ENCODE measurements at places on chromosomes 12 and 14.

GRCh38 chr14:59482541-59483331 lies 1.5 kb downstream of the L3HYPDH start:
- no peak for DNase-seq

GRCh38 chr14:30385925-30386324 lies 173.0 kb upstream of the G2E3 start:
- no peak for DNase-seq

DNA sequence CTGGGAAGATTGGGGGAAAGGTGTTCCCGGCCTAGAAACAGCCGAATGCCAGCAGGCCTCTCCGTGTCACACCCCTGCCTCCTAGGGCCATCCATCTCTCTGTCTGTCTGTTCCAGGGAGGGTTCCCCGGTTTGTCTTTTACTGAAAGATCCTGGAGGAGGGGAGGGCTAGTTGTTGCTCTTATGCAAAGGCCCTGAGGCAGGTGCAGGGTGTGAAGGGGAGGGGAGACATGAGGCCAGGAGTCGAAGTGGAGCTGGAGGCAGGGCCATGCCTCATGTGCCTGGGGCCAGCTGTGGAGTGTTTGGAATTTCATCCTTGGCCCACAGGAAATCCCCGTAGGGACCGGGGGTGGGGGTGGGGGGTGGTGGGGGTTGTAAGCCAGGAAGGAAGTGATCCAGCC lies 8.7 kb upstream of the RCOR1 start:
- no peak for DNase-seq

DNA sequence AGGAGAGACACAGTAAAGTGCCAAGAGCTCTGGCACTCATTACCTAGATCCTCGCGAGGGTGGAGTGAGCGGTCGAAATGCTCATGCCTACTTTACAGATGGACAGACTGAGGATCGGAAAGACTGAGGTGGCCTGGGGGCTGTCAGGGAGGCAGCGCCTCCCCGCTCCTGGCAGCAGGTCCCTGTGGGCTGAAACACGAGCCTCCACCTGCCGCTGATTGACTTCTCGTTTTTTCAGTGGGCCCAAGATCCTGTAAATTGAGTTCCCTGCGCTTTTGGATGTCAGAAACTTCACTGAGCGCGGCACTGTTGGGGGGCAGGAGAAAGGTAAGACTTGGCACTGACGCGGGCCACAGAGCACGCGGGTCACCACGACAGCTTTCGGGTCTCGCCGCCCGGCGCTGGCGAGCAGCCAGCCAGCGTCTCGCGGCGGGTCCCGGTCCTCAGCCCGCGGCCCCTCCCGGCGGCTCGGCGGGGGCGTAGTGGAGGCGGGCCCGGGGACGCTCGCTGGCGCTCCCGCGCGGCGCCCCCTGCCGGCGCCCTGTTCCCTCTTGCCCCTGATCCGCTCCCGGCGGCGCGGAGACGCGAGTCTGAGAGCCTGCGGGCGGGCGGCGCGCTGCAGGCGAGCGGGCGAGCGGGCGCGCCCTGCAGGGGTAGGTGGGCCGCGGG lies 552 bp upstream of the SCN8A start:
- peak; percentile 90 for DNase-seq

DNA sequence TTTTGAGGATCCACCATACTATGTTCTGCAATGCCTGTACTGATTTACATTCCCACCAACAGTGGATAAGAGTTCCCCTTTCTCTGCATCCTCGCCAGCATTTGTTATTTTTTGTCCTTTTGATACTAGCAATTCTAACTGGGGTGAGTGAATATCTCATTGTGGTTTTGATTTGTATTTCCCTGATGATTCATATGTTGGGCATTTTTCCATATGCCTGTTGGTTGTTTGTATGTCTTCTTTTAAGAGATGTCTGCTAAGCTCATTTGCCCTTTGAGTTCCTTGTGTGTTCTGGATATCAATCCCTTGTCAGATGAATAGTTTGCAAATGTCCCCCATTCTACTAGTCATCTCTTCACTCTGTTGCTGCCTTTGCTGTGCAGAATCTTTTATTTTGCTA lies 49.0 kb upstream of the MSRB3 start:
- no peak for DNase-seq

- DNase-seq: no peak
Measured at GRCh38 chr12:43655586-43655985, 103.0 kb downstream of the PUS7L start.

- no peak for DNase-seq
Measured at GRCh38 chr14:76929927-76930326, 98.6 kb downstream of the IRF2BPL start.

GRCh38 chr14:31059152-31059924 lies 33.2 kb upstream of the STRN3 start:
- no peak for DNase-seq

DNA sequence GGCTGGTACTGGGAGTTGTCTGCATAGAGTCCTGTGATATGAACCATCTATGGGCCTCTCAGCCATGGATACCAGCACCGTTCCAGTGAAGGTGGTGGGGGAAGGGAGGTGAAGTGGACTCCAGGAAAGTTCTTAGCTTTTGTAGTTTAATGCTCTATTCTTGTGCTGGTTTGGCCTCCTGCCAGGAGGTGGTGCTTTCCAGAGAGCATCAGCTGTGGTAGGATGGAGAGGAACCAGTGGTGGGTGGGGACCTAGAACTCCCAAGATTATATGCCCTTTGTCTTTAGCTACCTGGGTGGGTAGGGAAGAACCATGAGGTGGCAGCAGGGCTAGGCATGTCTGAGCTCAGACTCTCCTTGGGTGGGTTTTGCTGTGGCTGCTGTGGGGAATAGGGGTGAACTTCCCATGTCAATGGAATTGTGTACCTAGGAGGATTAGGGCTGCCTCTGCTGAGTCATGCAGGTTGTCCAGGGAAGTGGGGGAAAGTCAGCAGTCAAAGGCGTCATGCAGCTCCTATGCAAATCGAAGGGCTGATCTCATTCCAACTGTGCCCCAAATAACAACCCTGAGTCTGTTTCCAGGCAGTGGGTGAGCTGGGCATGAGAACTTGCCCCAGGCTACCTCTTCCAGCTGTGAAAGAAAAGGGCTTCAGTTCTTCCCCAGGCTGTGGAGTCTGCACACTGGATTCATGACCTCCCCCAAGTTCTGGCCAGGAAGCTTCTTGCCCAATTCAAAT lies 14.2 kb downstream of the GZMH start:
- DNase-seq: no peak

GRCh38 chr12:56115329-56115728 lies 1.1 kb upstream of the RPL41 start:
- DNase-seq: no peak

DNA sequence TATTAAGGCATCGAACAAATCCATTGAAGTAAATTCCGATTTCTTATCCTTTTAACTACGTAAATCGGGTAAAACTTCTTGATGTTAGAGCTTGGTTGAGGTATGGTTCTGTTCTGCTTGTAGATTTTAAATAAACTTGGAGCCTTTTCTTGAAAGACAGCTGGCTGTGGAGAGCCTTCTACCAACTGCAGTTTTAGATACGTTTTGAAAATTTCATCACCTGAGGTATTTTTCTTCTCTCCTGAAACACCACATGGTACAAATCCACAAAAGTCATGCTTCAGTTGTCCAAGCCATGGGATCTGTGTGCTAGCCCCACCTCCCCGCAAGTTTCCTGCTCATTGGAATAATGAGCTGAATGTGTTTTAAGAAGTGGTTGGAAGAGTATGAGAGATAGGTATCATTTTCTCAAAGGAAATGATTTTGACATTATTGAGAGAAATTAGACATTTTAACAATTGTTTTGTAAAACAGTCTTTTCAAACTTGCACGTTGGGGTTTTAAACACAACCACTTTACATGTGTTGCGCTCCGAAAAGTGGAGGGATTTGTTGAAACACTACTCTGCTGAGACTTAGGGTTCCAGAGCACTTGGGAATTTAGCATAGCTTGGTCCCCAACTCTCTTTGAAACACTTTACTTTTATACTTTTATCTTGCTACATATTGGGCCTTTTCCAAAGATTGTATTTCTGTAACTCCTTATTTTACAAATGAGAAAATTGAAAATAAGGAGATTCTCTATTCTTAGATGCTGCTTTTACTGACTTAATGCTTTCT lies 1.4 kb downstream of the PPM1A start:
- DNase-seq: peak; percentile 17

GRCh38 chr12:110912263-110912662 lies 8.1 kb downstream of the MYL2 start:
- no peak for DNase-seq

GRCh38 chr12:108093209-108093608 lies 35.9 kb upstream of the WSCD2 start:
- DNase-seq: no peak

DNA sequence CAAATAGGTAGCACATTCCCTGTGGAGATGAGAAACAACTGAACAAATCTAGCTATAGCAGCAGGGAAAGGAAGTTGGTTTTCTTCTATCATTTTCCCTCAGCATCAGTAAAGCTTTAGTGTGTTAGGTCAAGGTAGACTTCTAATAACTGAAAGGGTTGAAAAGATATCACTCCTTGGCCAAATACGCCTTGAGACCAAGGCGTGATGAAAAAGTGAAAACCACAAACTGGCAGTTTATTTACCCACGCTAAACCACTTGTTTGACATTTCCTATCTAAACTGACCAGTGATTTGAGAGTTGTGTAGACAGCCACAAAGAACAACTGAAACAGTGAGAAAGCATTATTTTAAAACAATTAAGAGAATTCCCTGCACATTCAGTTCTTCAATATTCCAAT lies 99.6 kb upstream of the SOX5 start:
- no peak for DNase-seq

- no peak for DNase-seq
Measured at GRCh38 chr12:94872971-94873733, 130.3 kb downstream of the NDUFA12 start.

- DNase-seq: no peak
Measured at GRCh38 chr14:49447540-49448107, 138.6 kb downstream of the RPS29 start.

DNA sequence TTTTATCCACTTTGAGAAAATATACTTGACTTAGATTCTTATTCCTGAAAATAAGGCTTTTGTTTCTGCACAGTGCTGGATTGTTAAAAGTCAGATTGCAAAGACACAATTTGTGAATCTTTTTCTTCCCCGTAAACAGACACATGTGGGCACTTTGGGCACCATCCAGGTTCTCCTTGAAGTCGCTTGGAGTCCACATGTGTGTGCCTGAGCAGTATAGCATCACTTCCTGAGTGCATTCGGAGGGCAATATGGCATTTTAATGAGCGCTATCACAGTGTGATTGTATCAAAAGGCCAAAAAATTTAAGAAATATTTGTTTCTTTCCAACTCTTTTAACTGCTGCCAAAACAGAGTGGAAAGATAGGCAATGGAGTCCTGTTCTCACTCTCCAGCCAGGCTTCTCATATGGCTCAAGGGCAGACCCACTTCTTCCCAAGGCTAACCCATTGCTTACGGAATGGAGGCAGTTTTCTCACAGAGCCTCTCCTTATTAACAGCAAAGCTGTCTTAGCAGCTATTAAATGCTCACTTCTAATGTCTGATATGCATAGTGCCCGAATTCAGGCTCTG lies 397.1 kb downstream of the EGLN3 start:
- no peak for DNase-seq

DNA sequence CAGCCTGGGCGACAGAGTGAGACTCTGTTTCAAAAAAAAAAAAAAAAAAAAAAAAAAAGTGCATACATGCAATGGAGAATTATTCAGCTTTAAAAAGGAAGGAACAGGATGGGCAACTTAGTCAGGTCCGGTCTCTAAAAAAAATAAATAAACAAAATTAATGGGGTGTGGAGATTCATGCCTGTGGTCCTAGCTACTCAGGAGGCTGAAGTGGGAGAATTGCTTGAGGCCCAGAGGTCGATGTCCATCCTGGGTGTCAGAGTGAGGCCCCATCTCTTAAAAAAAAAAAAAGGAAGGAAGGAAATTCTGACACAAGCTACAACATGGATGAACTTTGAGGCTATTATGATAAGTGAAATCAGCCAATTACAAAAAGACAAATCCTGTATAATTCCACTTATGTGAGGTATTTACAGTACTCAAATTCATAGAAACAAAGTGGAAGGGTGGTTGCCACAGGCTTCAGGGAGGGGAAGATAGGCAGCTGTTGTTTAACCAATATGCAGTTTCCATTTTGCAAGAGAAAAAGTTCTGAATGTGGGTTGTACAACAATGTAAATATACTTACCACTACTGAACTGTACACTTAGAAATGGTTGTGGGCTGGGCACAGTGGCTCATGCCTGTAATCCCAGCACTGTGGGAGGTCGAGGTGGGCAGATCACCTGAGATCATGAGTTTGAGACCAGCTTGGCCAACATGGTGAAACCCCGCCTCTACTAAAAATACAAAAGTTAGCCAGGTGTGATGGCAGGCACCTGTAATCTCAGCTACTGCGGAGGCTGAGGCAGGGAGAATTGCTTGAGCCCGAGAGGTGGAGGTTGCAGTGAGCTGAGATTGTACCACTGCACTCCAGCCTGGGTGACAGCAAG lies 12.3 kb upstream of the APOF start:
- DNase-seq: no peak

DNA sequence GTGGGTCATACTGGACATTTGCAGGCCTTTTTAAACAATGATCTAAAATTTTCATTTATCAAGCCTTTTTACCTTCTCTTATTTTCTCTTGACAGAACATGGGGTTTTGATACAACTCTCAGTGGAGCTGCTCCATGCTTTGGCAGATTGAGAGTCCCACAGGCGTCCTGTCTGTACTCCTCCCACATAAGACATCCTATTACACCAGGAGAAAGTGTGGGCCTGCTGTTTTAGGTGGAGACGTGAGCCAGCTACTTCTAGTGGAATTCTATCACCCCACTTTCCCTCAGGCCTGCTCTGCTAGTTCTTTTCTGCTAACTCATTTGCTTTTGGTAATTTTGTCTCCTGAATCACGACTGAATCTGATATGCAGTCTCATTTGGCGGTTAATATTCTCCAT lies 33.5 kb upstream of the NRXN3 start:
- DNase-seq: no peak

DNA sequence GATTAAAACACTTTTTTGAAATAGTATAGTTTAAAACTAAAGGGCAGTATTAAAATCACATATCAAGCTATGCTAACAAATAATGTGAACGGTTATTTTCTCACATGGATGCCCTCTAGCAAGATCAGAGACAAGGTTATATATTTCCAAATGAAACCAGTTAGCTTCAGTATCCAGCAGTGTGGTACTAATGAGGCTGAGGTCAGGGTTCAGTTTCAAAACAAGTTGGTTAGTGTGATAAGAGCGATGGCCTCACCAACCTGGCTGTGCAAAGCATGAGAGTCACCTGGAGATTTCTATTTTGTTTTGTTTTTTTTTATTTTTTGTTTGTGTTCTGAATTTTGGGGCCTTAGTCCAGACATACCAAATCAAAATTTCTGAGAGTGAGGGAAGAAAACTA lies 352.2 kb upstream of the KITLG start:
- DNase-seq: no peak

- peak; percentile 47 for DNase-seq
Measured at GRCh38 chr12:90085494-90086274, 377.0 kb upstream of the ATP2B1 start.

- DNase-seq: no peak
Measured at GRCh38 chr12:3832738-3833137, 40.5 kb downstream of the PARP11 start.
